ENCODE measurements at places on chromosomes 6 and 20. TPM values are rescaled to one million over a fixed set of nuclear protein-coding genes. Genes with fewer than 3 reads are reported as not detected.

- no peaks in the 10 kb centered on the region for H3K36me3 ChIP-seq
- no peaks in the 10 kb centered on the region for H3K27me3 ChIP-seq
- H3K4me1 ChIP-seq: peaks cover 13% of the 10 kb centered on the region
- no peak for DNase-seq
Observed at GRCh38 chr20:34301587-34302311, 1.4 kb downstream of the AHCY start.

GRCh38 chr6:22651731-22652130, 82.4 kb downstream of the HDGFL1 start:
- DNase-seq: no peak
- no peak overlapping the region for H3K27ac ChIP-seq
- H3K27me3 ChIP-seq: no peaks in the 10 kb centered on the region
- no peaks in the 10 kb centered on the region for H3K36me3 ChIP-seq

GRCh38 chr20:18138639-18139583, 1.2 kb downstream of the KAT14 start:
- peaks cover 17% of the 10 kb centered on the region for H3K4me1 ChIP-seq
- H3K27me3 ChIP-seq: no peaks in the 10 kb centered on the region
- peak overlapping the region; percentile 90 for H3K4me3 ChIP-seq

DNA sequence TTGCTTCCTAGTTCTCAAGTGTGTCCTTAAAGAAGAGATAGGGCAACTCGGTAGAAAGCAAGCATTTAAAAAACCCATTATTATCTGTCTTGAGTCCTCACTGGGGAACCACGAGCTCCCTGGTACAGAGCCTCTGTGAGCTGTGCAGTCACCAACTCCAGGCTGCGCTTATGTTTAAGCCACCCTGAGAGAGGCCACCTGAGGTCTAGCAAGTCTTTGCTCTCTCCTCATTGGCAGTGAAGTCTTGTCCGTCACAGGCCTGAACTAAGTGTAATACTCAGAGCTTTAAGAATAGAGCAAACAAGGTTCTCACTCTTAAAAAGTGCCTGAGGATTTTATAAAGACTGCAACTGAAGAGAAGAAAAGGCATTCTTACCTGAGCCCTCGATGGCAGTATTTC, 3.9 kb upstream of the CLDN20 start:
- H3K4me1 ChIP-seq: peaks cover 12% of the 10 kb centered on the region
- DNase-seq: no peak
- no peak overlapping the region for H3K4me3 ChIP-seq
- H3K36me3 ChIP-seq: peaks cover 46% of the 10 kb centered on the region
- no peak overlapping the region for H3K27ac ChIP-seq

DNA sequence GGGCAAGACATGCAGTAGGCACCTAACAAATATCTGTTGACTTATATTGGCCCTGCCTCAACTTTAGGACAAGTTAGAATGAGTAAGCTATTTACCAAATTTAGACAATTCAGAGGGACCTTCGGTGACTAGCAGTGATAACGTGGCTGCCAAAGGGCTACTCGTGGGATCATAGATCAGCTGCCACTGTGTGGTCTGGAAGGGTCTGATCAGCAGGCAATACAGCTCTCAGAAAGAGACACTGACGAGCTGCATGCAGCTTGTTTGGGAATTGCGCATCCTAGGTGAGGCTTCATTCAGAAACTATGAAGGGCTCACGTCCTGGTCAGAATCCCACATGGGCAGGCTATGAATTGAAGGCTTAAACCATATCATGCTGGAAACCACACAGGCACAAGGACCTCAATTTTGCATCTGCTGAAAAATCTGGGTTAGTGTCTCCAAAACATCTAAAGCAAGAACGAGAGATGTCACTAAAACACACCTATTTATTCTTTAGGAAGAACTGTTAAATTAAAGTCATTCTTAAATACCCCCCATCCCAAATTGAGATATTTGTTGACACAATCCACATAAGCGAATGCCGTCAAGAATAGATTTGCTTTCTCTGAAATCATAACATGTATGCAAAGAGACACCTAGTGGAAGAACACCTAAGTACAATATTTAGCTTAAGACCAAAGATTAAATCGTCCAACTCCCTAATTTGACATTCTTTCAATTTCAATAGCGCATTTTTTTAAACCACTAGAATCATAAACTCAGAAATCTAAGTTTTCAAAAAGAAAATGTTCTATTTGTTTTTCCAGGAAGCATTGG, 79.6 kb downstream of the IPCEF1 start:
- H3K4me3 ChIP-seq: peak overlapping the region; percentile 60
- no peak overlapping the region for H3K27ac ChIP-seq
- no peaks in the 10 kb centered on the region for H3K36me3 ChIP-seq
- peak; percentile 64 for DNase-seq
- H3K27me3 ChIP-seq: no peaks in the 10 kb centered on the region
- no peaks in the 10 kb centered on the region for H3K4me1 ChIP-seq

The HLA-DQB2 gene
- not detected for total RNA-seq

DNA sequence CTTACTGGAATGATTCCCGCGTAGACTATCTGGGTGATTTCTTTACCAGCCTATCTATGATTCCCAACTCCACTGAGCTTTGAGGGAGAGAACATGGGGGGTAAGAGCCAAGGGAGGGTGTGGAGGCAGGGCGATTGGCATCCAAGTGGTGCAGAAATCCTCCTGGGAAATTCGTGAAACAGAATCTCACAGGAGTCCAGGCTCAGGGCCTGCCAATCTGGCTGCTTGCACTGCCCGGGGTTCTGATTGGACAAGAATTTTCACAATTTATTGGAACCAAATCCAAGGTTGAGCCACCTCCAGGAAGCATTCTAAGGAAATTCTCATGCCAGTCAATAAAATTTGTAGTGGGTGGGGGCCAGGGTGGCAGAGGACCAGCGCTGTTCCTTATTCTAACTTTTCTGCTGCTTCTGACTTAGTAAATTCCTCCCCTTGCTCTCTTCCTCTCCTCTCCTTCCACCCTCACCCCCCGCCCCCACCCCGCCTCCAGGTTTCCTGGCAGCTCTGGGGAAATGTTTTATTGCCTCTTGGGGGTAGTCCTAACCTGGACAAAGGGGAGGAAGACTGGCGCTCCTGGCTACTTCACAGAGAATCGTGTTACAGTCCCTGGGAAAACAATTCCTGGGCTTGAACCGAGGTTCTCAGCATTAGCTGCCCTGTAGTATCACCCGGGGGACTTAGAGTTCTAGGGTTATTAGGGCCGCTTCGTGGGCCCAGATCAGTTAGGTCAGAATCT, 3.1 kb downstream of the BMP6 start:
- peaks cover 17% of the 10 kb centered on the region for H3K27me3 ChIP-seq
- H3K27ac ChIP-seq: no peak overlapping the region
- no peaks in the 10 kb centered on the region for H3K36me3 ChIP-seq
- H3K4me1 ChIP-seq: peaks cover 36% of the 10 kb centered on the region
- peak; percentile 87 for DNase-seq

The OR2H1 gene
- total RNA-seq: not detected

GRCh38 chr6:117200067-117200466, 65.3 kb upstream of the VGLL2 start:
- no peaks in the 10 kb centered on the region for H3K4me1 ChIP-seq
- DNase-seq: no peak
- H3K36me3 ChIP-seq: no peaks in the 10 kb centered on the region
- H3K27me3 ChIP-seq: no peaks in the 10 kb centered on the region
- H3K27ac ChIP-seq: no peak overlapping the region

Data from osteoblast (primary cell).